Right kidney (tissue), 9 donors: ENCODE measurements at places on chromosomes 1 and 21.

GRCh38 chr1:157595356-157595755 is 2.5 kb downstream of the FCRL4 start:
- DNase-seq: no peak

DNA sequence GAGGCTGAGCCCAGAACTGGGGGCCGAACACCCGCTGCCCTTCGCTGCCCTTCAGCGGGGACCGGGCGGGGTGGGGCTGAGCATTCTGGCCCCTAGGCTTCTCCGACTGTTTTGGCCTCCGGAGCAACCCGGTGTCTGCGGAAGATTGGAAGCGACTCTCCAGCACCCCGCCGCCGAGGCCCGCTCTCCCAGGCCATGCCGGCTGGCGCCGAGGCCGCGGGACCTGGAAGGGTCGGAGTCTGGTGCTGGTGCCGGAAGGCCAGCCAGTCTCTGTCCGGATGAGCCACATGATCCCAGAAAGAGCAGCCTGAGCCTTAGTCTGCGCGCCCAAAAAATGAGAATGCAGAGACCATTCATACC is 272.0 kb downstream of the FOXD2 start:
- DNase-seq: no peak

- DNase-seq: no peak
Observed at GRCh38 chr1:226370144-226370923, 37.6 kb downstream of the PARP1 start.

DNA sequence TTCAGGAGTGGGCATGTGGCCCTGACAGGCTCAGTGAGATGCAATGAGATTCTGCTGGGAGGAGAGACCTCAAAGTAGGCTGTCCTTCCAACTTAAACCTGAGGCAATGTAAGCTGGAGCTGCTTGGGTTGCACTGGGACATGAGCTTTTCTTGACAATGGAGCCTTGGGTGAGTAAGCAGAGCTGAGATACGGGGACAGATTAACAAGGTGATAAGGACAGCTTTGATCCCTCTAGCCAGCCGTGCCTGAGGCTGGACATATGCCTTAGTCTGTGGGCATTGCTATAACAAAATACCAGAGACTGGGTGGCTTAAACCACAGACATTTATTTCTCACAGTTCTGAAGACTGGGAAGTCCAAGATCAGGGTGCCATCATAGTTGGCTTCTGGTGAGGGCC is 18.3 kb upstream of the NGF start:
- DNase-seq: no peak

- DNase-seq: no peak
Observed at GRCh38 chr21:28078126-28078525, 914.6 kb downstream of the LTN1 start.

DNA sequence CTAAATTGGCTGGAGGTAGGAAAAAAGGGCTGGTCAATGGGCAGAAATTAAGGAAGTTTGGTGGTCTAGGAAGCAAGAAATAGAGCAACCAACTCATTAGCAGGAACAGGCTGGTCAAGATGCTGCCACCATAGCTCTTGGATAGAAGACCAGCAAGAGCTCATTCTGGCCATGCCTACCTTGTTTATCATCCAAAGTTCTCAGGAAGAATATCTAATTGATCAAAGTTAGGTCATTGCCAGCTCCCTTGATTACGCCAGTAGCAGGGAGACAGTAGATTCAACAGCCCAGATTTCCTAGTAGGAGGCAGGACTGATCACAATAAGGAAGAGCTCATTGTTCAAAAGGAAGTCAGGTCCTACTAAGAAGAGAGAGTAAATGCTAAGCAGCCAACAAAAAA is 370.2 kb downstream of the GPATCH2 start:
- DNase-seq: no peak

DNA sequence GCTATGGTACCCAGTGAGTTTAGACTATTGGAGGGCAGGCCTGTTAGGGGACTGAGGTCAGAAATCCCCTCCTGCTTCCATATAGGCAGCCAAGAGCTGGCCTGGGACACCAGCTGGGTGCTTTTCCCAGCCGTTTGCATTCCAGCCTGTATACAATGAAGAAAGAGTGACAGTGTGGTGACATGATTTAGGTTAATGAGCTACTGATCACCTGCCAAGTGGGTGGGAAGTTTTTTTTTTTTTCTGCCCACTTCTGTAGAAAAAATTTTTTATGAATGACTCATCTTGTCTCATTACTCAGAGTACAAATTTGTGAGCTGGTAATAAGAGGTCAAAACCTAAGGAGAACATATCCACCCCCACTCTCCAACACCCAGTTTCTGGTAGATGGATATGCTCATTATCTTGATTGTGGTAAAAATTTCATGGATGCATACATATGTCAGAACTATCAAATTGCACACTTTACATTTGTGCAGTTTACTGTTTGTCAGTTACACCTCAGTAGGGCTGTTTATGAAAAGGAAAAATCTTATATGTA is 16.4 kb upstream of the CGN start:
- DNase-seq: no peak

GRCh38 chr1:25572708-25573590 is 29.5 kb downstream of the LDLRAP1 start:
- DNase-seq: no peak

DNA sequence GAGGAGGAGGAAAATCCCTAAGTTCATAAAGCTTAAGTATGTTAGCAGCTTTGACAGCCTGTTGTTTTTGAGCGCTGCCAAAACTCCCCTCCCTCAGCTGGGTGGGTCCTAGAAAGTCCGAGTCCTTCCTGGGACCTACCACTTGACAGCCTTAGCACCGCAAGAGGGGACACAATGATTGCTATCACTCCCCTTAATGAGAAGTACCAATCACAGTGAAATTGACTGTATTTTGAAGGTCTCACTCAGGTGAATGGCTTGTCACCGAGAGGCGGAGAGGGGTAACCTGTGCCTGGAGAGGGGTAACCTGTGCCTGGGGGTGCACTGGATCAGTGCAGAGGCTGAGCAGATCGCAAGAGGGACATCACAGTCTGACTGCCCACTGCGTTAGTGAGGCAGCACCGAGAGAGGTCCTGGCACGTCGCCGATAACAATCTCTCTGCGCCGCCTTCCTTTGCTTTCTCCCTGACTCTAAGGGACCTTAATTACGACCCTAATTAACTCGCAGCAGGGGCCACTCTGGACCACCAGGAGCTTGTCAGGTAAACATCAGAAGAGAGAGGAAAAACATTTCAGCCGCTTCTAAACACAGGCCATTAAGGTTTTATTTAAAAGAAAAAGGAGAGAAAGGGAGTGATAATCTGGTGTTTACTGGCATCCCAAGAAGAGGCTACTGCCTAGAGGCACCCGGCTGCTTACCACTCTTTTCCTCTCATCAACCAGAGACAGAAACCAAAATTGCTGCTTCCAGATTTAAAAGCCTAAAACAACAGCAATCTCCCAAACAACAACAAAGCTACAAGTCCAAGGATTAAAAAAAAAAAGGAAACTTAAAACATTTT is 25.7 kb upstream of the KCNK1 start:
- no peak for DNase-seq

DNA sequence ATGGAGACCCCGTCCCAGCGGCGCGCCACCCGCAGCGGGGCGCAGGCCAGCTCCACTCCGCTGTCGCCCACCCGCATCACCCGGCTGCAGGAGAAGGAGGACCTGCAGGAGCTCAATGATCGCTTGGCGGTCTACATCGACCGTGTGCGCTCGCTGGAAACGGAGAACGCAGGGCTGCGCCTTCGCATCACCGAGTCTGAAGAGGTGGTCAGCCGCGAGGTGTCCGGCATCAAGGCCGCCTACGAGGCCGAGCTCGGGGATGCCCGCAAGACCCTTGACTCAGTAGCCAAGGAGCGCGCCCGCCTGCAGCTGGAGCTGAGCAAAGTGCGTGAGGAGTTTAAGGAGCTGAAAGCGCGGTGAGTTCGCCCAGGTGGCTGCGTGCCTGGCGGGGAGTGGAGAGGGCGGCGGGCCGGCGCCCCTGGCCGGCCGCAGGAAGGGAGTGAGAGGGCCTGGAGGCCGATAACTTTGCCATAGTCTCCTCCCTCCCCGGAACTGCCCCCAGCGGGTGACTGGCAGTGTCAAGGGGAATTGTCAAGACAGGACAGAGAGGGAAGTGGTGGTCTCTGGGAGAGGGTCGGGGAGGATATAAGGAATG is 505 bp downstream of the LMNA start:
- DNase-seq: peak; percentile 85

- no peak for DNase-seq
Observed at GRCh38 chr1:88763649-88764406, 79.8 kb downstream of the PKN2 start.

GRCh38 chr1:180003026-180003695 is 48.6 kb downstream of the CEP350 start:
- DNase-seq: no peak

DNA sequence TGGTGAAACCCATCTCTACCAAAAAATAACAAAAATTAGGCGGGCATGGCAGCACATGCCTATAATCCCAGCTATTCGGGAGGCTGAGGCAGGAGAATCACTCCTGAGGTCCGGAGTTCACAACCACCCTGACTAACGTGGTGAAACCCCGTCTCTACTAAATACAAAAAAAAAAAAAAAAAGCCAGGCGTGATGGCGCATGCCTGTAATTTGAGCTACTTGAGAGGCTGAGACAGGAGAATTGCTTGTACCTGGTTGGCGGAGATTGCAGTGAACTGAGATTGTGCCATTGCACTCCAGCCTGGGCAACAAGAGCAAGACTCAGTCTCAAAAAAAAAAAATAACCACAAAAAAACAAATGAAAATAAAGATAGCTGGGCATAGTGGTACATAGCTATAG is 42.3 kb downstream of the CC2D1B start:
- DNase-seq: no peak

DNA sequence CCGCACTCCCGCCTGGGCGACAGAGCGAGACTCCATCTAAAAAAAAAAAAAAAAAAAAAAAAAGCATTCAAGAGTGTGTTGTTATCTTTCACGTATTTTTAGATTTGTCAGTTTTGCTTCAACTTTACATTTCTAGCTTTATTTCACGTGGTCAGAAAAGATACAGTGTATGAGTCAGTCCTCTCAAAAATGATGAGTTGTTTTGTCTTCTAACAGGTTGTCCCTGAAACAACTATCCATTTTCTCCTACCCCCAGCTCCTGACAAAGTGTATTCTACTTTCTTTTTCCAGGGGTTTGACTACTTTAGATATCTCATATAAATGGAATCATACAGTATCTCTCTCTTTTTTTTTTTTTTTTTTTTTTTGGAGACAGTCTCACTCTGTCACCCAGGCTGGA is 5.5 kb upstream of the ZNF695 start:
- no peak for DNase-seq

DNA sequence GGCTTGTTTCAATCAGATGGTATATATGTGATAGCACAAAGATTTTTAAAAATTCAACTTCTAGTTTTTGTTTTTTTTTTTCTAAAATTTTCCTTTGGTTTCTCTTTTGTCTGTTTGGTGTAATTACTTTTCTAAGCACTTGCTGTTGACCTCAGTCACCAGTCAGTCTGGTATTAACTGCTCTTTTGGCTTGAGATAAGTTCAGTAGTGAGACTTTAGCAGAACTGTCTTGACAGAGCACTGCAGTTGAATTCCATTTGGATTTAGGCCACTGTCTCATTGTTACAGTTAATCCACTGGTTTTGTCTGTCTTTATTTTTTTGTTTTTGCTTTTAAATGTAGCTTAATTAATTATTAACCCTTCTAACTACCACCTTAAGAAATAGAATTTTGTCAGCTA is 36.2 kb downstream of the OSBPL9 start:
- DNase-seq: no peak

- DNase-seq: no peak
Observed at GRCh38 chr1:20534659-20535417, 17.5 kb upstream of the FAM43B start.

DNA sequence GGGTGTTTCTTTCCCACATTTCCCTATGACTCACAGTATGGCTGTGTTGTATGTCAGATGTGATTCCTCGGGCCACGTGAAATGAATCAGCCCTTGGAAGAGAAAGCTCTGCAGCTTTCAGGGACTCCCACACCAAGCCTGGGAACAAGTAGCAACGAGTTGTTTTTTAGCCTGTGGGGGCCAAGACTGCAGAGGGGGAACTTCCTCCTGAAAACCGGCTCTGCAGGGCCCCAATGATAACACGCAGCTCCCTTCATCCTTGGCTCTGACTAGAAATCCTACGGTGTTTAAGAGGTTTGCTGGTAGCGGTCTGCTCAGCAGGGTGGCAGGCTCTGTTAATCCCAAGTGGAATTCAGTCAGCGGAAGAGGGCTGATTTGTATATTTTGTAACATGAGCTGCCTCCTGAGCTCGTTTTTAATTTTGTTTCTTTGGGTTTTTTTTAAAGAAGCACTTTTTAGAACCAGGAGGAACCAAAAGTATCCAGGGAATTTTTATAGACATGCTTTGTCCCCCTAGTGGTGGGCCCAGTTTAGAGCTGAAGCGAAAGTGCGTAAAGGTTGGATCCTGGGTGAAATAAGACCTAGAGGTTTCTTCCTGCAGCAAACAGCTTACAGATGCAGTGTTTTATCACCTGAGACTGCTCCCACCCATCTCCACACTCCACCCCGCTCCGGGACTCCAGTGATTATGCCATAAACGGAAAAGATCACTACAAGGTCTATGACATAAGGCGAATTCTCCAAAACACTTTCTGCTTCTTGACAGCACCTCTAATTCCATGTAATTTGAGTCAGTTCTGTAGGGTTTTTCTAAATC is 48.8 kb downstream of the LAMC2 start:
- peak; percentile 82 for DNase-seq

DNA sequence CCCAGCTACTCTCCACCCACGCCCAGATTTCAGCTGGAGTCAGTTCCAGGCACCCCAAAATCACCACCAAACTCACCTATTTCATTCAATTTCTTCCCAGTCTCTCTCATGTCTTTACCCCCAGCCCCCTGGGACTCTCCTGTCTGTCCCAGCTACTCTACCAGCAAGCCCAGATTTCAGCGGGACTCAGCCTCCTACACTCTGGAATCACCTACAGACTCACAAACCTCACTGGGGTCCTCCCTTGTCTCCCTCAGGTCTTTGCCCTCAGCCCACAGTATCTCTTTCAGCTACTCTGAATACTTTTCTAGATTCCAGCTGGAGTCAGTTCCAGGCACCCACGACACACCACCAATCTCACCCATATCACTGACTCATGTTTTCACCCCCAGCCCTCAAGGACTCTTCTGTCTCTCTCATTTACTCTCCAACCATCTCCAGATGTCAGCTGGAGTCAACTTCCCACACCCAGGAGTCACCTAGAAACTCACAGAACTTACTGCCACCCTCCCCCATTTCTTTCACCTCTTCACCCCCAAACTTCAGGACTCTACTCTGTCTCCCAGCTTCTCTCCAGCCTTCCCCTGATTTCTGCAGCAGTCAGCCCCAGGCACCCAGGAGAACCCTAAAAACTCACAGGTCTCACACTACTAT is 1529.3 kb upstream of the TPTE start:
- DNase-seq: no peak

- no peak for DNase-seq
Observed at GRCh38 chr1:67675800-67676199, 9.2 kb upstream of the GADD45A start.

- DNase-seq: no peak
Observed at GRCh38 chr1:23922321-23922943, 9.3 kb upstream of the CNR2 start.

DNA sequence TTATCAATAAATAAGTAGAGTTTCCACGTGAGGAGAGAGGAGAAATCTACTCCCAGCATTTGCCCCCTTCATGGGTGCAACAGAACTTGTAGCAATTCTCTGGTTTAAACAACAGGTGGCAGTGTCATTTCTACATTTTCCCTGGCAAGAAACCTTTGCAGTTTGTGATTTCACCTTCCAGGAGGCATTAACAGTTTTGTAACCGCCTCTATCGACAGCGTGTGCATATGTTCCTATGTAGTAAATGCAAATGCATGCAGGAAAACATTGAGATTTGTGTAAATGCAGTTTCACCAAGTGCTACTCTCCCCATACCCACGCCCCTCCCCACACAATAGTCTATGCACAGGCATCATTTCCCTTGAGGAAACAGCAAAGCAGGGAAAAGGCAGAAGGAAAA is 494.7 kb downstream of the SMYD3 start:
- no peak for DNase-seq
